Suppressor macrophage treated with lipopolysaccharide for 1 hour (primary cell): ENCODE measurements at places on chromosomes 12 and 14.

GRCh38 chr12:6468283-6468575, 2.2 kb downstream of the VAMP1 start:
- DNase-seq = peak; percentile 58

DNA sequence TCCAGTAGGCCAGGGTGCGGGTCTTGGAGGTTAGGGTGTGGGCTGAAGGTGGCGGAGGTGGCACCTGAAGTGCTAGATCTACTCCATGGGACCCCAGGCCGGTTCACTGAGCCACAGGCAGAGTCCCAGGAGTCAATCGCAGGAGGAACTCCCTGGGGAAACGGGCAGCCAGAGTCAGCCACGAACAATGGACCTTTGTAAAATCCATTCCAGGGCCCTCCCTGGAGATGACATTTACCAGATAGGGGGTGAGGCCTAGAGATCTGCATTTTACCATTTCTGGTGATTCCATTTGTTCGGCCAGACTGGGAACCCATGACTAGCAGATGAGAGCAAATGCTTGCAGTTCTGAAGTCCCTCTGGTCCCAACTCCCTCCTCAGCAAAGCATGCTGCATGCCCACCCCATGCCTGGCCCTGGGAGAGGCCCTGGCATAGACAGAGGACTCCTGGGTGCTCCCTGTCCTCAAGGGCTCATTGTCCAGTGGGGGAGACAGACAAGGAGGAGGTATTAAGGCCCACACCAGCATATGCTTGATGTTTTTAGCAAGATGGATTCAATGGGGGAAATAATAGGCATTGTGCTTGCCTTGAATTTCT, 115.5 kb downstream of the EML1 start:
- DNase-seq = no peak

- no peak for DNase-seq
Measured at GRCh38 chr14:30138567-30138966, 210.9 kb upstream of the PRKD1 start.

GRCh38 chr12:91792597-91792996, 353.0 kb downstream of the BTG1 start:
- no peak for DNase-seq

- DNase-seq = no peak
Measured at GRCh38 chr12:132813443-132813842, 15.2 kb downstream of the GOLGA3 start.

DNA sequence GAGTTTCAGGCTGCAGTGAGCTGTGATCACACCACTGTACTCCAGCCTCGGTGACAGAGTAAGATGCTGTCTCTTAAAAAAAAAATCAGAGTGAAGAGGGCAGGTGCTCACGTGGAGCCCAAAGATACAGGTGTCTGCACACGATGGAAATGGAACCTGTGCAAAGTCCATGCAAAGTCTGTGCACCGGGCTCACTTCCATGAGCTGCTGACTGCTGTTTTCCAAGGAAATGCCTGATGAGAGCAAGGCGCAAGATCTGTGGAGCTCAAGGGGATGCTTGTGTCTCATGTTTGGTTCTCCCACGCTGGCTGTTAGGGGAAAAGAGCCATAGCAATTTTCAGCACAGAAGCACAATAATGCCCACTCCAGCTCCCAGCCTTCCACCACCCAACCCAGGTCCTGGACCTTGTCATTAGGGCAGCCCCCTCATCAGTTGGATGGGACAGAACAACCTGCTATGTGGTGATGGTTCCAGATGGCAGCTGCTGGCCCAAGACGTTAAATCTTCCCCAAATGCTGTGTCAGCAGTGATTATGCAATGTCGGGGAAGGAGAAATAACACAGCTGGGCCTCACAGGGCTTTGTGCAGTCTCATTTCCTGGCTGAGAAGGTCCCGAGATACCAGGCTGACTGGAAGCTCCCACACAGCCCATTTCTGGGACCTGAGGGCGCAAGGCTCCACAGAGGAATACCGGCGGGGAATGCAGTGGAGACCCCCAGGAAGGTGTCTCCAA, 27.9 kb upstream of the DICER1 start:
- DNase-seq = peak; percentile 85

DNA sequence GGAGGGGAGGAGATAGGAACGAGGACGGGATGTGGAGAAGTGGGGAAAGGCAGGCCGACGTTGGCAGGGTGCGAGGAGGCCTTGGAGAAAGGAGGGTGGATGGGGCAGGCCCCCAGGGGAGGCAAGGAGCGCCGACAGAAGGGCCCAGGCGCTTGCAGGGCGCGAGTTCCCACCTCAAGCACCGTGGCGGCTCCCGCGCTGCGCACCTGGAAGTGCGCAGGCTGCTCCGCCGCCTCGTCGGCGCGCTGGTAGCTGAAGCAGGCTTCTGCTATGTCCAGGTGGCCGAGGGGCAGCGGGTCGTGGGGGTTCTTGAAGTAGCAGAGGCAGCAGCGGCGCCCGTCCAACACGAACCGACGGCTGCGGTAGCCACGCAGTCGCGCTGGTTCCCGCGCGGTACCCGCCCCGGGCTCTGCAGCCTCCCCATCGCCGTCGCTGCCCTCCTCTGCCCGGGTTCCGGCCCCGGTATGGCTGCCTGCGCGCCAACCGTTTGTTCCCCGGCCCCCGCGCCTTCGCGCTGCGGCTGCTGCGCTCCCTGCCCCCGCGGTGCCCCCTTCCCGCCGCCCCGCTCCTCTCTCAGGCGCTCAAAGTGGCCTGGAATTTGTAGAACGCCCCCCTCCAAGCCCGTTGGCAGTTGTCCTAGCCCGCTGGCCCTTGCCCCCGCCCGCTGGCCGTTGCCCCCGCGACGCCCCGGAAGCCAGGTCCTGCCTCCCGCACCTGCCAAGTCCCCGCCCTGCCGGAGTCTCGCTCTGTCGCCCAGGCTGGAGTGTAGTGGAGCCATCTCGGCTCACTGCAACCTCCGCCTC, 1.1 kb upstream of the ACTR6 start:
- peak; percentile 59 for DNase-seq

GRCh38 chr14:74275241-74275841, 27.4 kb downstream of the ABCD4 start:
- DNase-seq = no peak
